Vagina (tissue), 2 donors: ENCODE measurements at places on chromosomes 3 and 15.
A peak's percentile ranks its signal among the peaks of the same experiment; 100 is the strongest.

DNA sequence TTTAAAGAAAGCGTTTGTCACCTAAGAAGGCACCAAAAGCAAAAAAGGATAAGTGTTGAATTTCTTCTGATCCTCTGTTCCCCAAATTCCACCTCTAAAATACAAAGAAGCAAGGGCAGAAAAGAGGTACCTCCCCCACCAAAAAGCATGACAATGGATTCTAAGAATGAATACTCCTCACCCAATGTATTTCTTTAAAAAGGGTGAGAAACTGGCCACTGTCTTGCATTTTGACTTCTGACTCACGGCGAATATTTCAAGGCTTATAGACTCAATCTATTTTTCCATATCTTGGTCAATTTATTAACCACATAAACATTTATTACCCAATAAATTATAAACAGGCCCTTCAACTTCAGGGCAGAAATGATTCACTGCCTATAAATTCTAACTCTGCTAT, 131.1 kb downstream of the NR1I2 start:
- no peak for DNase-seq

DNA sequence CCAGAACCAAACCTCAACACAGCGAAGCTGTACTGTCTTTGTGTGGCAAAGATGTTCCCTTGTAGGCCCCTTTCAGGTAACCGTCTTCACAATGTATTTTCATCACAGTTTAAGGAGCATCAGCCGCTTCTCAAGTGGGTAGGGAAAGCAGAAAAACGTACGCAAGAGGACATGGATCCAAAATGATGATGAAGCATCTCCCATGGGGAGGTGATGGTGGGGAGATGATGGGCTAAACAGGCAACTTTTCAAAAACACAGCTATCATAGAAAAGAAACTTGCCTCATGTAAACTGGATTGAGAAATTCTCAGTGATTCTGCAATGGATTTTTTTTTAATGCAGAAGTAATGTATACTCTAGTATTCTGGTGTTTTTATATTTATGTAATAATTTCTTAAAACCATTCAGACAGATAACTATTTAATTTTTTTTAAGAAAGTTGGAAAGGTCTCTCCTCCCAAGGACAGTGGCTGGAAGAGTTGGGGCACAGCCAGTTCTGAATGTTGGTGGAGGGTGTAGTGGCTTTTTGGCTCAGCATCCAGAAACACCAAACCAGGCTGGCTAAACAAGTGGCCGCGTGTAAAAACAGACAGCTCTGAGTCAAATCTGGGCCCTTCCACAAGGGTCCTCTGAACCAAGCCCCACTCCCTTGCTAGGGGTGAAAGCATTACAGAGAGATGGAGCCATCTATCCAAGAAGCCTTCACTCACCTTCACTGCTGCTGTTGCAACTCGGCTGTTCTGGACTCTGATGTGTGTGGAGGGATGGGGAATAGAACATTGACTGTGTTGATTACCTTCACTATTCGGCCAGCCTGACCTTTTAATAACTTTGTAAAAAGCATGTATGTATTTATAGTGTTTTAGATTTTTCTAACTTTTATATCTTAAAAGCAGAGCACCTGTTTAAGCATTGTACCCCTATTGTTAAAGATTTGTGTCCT, 60.0 kb downstream of the AAGAB start:
- peak; percentile 88 for DNase-seq

DNA sequence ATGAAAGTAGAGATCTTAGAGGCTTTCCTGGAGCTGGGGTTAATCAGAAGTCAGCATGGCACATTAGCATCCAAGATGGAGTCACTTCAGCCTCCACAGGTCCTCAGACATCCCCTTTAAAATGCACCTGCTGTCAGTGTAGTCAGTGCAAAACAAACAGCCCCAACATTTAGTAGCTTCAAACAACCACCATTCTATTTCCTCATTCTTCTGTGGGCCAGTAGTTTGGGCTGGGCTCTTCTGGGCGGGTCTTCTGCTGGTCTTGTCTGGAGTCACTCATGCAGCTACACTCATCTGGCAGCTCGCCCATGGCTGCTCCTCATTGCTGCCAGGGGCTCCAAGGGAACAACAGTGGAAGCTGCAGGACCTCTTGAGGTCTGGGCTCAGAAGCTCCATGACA, 99.9 kb downstream of the TLE3 start:
- DNase-seq: no peak

DNA sequence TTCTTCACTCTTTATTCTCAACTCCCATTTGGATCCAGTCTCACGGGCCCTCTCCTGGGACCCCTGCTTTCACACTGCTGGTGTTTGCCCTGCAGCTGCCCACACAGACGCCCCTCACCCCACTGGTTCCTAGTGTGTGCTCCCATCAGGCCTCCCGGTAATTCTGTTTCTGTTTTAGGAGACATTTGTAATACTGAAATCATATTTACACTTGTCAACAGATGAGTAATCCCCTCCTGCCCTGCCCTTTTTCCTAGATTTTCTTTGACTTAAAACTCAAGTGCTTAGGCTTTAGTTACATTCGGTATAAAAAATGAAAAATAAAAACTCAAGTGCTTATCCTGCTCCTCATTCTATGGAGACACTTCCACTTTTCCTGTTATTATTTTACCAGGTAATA, 18.4 kb upstream of the ABTB1 start:
- no peak for DNase-seq

DNA sequence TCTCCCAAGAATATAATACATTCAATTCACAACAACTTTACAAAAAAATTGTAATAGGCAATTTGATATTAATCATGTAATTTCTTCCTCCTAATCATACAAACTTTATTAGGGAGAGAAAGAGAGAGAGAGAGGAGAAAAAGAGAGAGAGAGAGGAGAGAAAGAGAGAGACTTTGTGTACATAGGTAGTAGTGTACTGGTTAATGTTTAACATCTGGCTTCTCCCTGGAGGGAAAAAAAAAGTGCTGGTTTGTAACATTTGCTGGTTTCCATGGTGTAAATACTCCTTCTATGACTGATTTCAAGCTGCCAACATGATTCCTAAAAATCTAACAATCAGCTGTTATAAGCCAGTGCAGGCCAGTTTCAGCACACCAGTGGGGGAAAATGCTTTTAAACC, 98.0 kb upstream of the ARHGEF26 start:
- DNase-seq: no peak

- no peak for DNase-seq
Measured at GRCh38 chr3:110710156-110710555, 361.5 kb upstream of the NECTIN3 start.

DNA sequence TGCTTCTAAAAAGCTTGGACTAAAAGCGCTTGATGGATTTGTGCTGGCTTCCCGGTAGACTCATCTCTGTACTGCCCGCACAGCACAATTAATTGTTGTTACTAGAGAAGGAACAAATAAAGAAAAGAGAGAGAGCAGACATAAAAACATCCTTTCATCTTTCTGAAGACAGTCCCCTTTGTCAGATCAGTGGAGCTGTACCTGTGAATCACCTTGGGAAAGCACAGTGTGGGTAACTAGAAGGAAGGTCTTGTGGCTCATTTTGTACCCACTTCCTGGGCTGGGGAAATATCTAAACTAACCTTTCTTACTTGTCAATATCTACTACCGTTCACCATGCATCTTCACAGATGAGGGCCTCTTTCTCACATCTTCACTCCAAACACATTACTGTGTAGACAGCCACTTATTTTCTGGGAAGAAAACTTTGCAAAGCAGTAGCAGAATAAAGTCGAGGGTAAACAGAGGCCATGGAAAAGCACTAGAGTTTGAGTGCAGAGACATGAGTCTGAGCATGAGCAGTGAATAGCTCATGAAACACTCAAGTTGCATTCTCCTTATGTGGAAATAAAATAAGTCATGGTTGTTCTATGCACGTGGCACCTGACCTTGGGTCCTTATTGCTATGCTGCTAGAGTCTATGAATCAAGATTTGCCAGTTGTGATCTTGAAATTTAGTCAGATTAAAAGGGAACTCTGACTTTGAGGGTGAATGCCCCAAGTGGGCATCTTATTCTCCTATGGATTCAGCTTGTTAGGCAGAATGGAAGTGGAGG, 169.3 kb downstream of the LPP start:
- no peak for DNase-seq

DNA sequence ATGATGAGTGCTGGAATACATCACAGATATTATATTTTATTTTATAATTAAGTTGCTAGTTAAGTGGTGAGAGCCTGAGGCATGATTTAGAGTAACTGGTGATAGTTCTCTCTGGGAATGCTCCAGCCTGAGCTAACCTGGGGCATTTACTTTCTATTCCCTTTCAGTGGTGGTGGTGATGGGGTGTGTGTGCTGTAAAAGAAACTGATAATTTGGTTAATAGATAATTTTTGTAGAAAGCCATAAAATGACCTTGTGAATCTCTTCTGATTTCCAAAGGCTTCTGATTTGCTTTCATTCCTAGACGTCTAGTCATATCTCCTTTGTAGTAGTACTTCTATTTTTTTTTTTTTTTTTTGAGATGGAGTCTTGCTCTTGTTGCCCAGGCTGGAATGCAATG, 46.8 kb upstream of the DPPA4 start:
- DNase-seq: no peak

DNA sequence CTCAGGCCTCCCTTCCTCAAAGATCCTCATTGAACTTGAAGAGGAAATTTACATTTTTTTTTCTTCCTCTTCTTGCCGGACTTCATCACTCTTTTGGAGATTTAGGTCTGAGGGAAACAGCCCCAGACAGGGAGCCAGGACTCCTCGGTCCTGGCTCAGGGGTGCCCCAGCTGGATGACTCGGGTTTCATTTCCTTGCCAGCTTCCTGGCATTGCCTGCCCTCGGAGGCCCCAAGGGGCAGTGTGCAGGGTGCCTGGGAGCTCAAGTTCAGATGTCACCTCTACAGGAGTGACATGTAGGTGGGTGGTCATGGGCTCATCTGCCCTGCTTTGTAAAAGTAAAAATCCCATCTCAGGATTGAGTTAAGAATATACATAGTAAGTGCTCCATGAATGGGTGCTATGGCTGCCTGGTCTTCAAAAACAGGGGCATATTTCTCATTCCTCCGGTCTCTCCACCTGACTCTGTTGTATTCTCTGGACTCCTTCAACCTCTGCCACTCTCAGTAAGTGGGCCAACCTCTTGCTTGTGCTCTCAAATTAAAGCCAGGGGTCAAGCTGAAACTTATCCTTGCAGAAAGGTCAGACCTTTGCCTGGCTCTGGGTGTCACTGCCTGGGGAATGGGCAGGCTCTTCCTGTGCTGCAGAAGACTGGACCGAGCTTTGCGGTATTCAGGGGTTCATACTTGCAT, 51.8 kb downstream of the SMAD6 start:
- no peak for DNase-seq

DNA sequence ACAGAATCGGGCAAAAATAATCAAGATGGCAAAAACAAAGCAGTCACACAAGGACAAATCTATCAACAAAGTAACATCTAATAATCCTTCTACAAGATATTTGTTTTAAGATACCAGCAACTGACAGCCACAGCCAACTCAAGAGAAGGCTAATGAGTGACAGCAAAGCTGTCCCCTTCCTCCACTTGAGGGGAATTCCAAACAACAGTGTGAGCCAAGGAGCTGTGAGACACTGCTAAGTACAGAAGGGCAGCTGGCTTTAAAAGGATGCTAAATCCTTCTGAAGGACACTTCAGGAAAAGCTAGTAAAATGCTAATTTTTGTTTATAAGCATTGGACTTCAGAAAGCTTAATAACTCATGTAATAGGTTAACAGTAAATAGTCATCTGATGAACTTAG, 120.3 kb upstream of the GOLGA8J start:
- no peak for DNase-seq

- no peak for DNase-seq
Measured at GRCh38 chr3:151933234-151933853, 59.9 kb downstream of the SUCNR1 start.

GRCh38 chr15:68674975-68675374, 96.2 kb downstream of the CORO2B start:
- no peak for DNase-seq

DNA sequence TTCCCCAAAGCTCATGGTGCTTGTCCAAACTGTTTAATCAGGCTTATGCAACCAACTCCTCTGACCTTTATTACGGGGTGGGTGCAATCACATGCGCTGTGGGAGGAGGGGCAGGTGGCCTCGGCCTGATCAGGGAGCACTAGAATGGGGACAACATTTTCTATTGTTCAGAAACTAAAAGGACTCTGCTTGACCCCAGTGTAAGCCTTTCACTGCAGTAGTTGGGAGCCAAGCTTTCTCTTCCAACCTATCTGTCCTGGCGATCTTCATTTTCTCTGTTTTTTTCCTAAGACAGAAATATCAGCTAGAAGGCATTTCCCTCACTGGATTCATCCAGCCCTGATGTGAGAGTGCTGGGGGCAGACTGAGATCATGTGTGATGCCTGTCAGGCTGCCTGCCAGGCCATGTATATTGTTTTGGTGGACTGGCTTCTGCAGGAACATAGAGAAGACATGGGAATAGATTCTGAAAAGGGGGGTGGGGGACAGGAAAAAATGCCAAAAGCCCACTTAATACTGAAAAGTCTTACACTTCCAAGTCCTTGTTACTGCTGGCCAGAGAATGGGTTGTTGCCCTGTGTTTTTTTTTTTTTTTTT, 627.0 kb upstream of the TBL1XR1 start:
- no peak for DNase-seq

- no peak for DNase-seq
Measured at GRCh38 chr3:10322352-10322710, 1.4 kb upstream of the SEC13 start.

- DNase-seq: no peak
Measured at GRCh38 chr3:109882144-109882543, 544.8 kb upstream of the DPPA4 start.

GRCh38 chr3:9862391-9863057, 17.5 kb downstream of the CIDEC start:
- DNase-seq: no peak

DNA sequence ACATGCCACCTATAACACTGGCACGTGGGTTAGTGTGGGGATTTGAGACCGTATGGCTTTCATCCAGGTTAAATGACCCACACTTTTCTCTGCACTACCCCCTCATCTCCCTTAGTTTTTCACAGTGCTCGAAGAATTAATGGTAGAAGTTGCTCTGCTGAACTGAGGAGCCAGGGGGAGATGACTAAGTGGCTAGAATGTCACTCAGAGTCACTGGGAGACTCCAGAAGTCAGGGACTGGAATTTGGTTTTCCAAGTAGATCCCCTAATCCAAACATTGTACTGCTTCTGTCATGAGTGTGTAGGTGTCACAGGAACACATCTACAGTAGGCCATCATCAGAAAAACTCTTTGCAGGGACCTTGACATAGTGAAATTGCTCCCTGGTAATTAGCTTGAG, 181.0 kb upstream of the RASGRP1 start:
- no peak for DNase-seq

DNA sequence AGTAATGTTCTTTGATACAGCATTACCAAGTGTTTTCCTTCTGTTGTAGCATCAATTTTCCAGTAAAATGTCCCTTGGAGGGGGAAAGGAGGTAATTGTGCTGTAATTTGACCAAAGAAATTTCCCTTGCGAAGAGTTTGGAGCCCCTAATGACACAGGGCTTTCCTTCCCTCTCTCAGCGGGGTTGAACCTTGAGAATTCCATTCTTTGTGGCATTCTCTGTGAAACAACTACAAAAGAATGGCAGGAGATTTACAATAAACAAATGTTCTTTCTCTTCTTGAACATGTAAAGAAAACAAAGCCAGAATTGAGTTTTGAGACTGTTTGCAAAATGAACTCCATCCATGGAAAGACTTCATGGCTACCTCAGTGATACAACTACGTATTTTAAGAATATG, 53.4 kb downstream of the SIDT1 start:
- no peak for DNase-seq

- DNase-seq: no peak
Measured at GRCh38 chr3:33636125-33636850, 81.8 kb downstream of the CLASP2 start.
